HL-60 (cell line): ENCODE measurements at places on chromosomes 12 and 14.

- no peak for DNase-seq
These were observed 759.2 kb upstream of the LRFN5 start for GRCh38 chr14:40847480-40847879.

GRCh38 chr12:1186298-1186697, 195.3 kb downstream of the ERC1 start:
- no peak for DNase-seq

DNA sequence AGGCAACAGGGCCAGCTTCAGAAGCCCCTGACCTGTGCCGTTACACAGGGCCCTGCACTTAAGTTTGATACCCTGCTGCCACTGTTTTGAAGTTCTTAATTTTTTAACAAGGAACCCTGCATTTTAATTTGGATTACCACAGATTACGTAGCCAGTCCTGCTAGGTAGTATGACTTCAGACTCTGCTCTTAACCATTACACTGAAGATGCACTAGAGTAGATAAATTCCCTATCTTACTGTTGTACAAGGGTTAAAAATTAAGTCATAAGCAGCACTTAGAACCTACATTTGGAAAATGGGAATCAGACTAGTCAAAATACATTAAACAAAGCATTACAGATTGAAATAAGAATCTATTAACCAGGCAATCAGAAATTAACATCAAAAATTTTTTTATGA, 2.3 kb downstream of the GNPNAT1 start:
- no peak for DNase-seq

GRCh38 chr14:102891556-102891955, 30.9 kb upstream of the AMN start:
- no peak for DNase-seq

- DNase-seq = no peak
These were observed 61.1 kb downstream of the MYRFL start for GRCh38 chr12:69886109-69886508.

GRCh38 chr12:39780411-39780912, 160.9 kb upstream of the ABCD2 start:
- DNase-seq = no peak

- no peak for DNase-seq
These were observed 277.3 kb downstream of the SLC16A7 start for GRCh38 chr12:59873136-59873535.

DNA sequence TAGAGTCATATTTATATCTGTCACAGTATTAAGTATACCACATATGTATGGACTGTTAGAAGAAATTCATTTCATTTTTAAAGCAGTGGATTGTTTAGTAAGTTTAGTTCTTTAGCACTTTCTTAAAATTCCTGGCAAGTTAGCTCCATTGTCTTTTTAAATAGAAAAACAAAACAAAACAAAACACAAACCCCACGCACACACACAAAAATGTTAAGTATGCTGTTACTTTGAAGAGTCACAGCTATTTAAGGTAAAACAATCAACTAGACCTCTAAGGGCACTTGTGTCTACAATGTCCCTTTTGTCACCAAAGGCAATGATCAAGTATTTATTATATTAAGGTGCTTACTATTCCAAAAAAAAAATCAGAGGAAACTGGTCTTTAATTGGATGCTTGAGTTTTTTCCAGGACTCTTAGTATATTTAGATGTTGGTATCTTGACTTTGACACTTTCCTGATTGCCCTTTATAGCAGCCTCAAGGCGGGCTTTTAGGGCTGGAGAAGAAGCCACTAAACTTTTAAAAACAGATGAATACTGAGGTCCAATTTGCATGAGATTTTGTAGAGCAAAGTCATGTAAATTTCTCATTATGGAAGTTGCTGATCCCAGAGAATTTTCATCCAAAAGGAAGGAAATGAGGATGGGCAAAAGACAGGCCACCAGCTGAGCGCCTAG, 85.5 kb upstream of the HECTD1 start:
- no peak for DNase-seq

GRCh38 chr12:101459642-101460346, 15.3 kb upstream of the SPIC start:
- DNase-seq = peak; percentile 12

DNA sequence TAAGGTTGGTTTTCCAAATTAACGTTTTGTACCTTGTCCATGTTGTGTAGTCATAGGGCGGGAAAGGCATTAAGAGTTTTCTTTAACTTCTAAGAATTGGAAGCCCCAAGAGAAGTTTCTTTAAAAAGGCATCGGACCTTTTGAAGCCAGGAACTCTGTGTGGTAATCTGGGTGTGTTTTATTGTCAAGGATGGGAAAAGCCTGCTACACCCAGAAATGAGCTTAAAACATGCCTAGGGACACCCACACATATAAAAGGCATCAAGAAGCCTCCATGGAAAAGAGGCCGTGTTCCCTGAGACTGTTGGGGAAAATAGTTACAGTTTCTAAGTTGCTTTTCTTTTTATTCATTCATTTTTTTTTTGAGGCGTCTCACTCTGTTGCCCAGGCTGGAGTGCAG, 81.0 kb upstream of the PTHLH start:
- no peak for DNase-seq

GRCh38 chr12:27382924-27383323, 50.3 kb downstream of the BMAL2 start:
- DNase-seq = no peak

- DNase-seq = peak; percentile 29
These were observed 544 bp downstream of the ABCD4 start for GRCh38 chr14:74302152-74302628.

- no peak for DNase-seq
These were observed 14.4 kb upstream of the NTF3 start for GRCh38 chr12:5417500-5417899.

DNA sequence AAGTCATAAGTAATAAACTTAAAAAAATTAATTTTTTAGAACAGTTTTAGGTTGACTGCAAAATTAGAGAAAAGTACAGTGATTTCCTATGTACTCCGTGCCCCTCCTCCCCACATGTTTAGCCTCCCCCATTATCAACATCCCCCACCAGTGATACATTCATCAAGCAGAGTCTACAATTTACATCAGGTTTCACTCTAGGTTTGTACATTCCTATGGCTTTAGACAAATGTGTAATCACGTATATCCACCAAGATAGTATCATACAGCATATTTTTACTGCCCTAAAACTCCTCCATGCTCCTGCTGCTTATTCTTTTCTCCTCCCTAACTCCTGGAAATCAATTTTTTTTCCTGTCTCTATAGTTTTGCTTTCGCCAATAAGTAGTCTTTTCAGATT, 438.7 kb downstream of the LRFN5 start:
- no peak for DNase-seq

- DNase-seq = no peak
These were observed 625.4 kb upstream of the LRFN5 start for GRCh38 chr14:40981247-40981646.

DNA sequence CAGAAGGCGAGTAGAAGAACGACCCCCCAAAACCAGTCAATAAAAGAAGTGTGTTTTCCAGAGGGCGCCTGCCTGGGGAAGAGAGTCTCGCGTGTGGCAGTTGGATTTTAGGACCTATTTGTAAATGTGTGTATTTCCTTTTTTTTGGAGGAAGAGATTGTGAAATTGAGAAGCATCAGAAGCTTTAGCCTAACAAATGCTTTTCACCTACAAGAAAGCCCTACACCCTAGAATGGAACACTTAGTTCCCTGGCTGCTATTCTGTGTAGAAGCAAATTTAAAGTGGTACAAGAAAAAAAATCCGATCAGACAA, 1.3 kb downstream of the RCOR1 start:
- peak; percentile 58 for DNase-seq

GRCh38 chr14:59969319-59969718, 49.4 kb downstream of the LRRC9 start:
- DNase-seq = no peak

DNA sequence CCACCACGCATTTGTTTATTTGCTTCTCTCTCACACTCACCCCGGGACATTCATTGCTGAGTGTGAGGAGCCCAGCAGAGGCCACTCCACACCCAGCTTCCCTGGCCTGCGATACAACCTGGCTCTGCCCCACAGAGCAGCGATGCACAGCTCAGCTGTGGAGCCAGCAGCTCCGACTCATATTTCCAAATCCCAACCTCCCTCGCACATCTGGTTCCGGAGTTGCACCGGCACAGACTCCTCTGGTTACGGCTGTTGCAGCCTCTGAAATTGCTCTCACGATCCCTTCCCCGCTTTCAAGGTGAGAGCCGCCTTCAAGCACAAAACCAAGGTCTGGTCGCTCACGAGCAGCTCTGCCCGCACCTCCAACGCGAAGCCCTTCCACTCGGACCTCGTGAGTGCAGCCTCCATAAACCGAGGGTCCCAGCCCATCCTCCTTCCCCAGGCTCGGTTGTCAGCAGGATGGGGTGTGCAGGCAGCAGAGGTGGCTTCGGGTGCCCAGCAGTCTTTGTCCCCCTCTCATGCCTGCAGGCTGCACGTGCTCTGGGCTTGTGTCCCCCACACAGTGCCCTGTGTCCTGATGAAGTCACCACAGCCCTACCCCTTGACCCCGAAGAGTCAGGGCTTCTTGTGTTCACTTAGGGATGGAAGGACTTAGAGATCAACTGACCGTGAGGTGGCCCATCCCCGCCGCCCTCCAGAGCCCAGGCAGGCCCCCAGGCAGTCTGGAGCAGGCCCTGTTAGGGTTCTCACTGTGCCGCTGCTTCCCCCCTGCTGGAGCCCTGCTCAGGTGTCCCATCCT, 184.3 kb downstream of the ADGRD1 start:
- no peak for DNase-seq

DNA sequence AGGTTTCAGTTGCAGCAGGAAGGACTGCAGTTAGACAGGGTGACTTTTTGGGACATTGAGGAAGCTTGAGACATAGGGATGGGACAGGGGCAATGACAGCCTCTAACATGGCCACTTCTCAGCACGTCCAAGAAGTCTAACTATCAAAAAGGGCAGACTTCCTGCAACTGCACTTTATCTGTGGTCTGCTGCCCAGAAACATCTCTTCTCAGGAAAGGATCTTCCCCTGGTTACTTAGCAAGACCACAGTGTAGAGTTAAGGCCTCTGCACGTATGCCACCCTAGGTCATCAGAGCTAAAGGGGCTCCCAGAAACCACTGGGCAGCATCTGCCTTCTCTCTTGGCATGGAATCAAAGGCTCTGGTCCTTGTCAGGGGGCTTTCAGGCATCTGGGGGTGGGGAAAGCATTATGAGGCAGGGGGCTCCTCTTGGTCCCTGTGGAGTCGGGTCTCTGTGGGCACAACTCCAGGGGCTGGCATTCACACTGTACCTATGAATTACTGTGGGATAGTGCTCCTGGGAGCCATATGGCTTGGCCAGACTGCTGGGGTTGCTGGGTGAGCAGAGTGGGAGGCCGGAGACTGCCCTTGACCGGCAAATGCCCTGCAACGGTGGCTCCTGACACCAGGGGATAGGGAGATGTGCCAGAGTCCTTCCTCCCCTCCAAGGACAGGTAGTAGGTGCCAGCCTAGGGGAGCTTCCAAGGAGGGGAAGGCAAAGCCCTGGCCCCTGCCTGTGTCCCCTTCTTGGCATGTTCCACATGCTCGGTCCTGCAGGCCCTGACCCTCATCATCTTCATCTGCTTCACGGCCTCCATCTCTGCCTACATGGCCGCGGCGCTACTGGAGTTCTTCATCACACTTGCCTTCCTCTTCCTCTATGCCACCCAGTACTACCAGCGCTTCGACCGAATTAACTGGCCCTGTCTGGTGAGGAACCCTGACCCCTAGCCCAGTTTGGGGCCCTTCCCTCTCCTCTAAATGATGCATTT, 1.0 kb downstream of the CMTM5 start:
- DNase-seq = no peak

DNA sequence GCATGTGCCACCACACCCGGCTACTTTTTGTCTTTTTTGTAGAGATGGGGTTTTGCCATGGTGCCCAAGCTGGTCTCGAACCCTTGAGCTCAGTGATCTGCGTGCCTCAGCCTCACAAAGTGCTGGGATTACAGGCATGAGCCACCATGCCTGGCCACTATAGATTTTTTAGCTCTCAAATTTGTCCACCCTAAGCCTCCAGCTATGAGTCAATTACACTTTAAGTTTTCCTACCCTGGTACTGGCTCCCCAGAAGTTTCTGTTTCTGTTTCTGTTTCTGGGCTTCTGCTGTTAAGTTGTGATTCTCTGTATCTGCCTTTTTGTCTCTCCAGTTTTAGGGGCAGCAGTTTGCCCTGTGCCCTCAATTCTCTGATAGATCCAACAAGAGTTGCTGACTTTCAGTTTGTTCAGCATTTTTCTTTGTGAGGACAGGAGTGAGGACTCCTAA, 4.4 kb upstream of the TINF2 start:
- DNase-seq = no peak

GRCh38 chr14:89415159-89415558, 1.9 kb downstream of the FOXN3 start:
- no peak for DNase-seq

- no peak for DNase-seq
These were observed 473.0 kb downstream of the ADAMTS20 start for GRCh38 chr12:43078976-43079375.

DNA sequence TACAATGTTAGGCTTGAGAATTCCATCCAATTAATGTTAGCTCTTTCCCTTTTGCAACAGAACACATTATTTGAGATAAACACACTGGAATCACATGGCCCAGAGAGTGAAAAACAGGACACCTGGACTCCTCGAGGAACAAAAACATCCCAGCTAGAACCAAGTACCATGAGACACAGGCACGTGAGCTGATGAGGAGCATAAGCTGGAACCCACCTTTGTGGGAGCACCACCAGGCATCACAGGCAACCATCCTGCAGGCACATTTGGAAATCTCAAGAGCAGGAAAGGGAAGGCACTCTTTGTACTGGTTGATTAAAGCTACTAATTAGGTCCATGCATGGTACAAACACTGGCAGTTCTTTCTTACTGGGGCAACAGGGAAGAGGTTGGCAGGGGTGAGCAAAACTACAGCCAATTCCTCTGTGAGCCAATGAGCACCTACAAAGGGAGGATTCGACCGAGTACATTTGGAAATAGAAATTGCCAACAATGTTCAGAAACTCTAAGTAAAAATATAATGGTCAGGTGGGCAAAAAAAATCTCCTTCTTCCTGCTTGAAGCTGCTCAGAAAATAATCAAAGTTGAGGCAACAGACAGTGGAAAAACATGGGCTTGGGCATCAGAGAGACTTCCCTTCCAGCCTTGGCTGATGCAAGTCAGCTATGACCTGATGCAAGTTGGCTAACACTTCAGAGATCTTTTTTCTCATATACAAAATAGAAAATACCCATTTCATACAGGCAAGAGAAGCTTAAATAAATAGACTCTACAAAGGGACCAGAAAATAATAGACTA, 216.7 kb downstream of the NUAK1 start:
- DNase-seq = no peak

- no peak for DNase-seq
These were observed 690 bp upstream of the RBP5 start for GRCh38 chr12:7129287-7129871.
